ENCODE measurements at places on chromosomes 12 and 14.

DNA sequence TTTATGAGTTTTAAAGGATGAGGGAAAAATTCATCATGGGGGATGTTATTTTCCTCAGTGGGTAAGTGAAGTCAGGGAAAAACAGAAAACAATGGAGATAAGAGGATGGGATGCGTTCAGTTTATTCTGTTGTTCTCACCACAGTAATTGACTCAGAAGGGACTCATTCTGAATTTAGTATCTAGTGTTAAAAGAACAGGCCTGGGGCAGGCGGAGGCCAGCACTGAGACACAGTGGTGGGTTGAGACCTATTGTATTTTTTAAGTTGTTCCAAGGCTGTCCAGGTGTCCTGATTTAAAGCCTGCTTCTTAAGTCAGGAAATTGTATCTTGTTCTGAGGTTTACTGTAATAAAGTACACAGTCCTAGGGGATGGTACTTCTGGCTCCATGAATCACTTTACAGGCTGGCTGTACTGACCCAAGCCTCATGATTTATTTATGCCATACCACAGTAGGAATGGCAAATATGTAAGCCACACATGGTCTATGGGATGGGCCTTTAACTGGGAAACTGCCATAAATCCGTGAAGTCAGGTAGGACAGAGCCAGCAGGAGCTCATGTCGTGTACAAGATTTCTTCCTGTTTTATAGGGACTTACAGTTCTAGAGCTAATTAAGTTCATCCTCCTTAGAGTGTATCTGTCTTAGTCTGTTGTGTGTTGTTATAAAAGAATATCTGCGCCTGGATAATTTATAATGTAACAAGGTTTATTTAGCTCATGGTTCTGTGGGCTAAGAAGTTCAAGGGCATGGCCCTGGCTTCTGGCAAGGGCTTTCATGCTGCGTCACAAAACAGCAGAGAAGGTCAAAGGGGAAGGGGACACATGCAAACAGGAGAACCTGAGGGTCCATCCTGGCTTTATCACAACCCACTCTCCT, 244.1 kb downstream of the FBXL14 start:
- no peak for DNase-seq

GRCh38 chr14:56581041-56581727, 1.6 kb downstream of the TMEM260 start:
- no peak for DNase-seq

- no peak for DNase-seq
These were observed 50.2 kb upstream of the NCOR2 start for GRCh38 chr12:124617615-124618014.

- no peak for DNase-seq
These were observed 42.6 kb downstream of the LTBP2 start for GRCh38 chr14:74569387-74569786.

- no peak for DNase-seq
These were observed 296.5 kb downstream of the TMEM132D start for GRCh38 chr12:129607301-129607700.

GRCh38 chr12:29039013-29039412, 110.1 kb upstream of the FAR2 start:
- DNase-seq, result no peak

- no peak for DNase-seq
These were observed 228.8 kb downstream of the PPFIA2 start for GRCh38 chr12:81530352-81530751.

- no peak for DNase-seq
These were observed 36.2 kb downstream of the SYNE3 start for GRCh38 chr14:95480109-95480886.

DNA sequence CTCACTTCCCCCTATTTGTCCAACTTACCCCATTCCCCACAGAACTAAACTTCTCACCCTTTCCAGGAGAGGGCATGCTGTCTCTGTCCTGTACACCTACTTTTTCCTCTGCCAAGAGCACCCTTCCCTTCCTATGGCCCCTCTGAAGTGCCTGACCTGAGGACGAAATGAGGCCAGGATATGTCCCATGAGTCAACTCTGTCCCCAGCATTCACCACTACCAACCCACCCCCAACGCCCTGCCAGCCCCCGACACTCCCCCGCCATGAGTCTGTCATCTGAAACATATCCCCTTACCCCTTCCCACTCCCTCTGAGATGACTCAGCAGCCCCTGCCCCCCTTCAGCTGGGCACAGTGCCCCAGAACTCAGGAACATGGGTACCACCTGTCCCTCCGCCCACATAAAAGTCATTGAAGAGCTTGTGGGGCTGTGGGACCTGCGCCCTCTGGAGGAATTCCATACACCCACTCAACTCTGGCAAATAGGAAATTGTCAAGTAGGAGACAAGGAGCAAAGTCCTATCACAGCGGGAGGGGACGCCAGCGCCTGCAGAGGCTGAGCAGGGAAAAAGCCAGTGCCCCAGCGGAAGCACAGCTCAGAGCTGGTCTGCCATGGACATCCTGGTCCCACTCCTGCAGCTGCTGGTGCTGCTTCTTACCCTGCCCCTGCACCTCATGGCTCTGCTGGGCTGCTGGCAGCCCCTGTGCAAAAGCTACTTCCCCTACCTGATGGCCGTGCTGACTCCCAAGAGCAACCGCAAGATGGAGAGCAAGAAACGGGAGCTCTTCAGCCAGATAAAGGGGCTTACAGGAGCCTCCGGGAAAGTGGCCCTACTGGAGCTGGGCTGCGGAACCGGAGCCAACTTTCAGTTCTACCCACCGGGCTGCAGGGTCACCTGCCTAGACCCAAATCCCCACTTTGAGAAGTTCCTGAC, 26.3 kb downstream of the ITGA7 start:
- no peak for DNase-seq

DNA sequence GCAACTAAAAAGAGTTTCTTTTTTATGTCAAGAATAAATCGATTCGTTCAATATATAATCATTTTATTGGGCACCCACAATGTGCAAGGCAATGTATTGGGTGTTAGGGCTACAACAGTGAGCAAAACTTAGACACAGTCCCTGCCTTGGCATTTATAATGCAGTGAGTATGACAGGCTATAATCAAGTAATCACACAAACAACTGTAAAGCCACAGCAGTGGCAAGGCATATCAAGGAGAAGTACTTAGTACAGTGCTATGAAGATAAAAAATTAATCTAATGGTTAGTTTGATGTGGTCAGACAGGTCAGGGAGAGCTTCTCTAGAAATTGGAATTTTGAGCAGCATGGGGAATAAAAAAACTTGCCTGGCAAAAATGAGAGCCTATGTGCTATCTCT, 39.5 kb upstream of the OTOGL start:
- DNase-seq, result no peak

DNA sequence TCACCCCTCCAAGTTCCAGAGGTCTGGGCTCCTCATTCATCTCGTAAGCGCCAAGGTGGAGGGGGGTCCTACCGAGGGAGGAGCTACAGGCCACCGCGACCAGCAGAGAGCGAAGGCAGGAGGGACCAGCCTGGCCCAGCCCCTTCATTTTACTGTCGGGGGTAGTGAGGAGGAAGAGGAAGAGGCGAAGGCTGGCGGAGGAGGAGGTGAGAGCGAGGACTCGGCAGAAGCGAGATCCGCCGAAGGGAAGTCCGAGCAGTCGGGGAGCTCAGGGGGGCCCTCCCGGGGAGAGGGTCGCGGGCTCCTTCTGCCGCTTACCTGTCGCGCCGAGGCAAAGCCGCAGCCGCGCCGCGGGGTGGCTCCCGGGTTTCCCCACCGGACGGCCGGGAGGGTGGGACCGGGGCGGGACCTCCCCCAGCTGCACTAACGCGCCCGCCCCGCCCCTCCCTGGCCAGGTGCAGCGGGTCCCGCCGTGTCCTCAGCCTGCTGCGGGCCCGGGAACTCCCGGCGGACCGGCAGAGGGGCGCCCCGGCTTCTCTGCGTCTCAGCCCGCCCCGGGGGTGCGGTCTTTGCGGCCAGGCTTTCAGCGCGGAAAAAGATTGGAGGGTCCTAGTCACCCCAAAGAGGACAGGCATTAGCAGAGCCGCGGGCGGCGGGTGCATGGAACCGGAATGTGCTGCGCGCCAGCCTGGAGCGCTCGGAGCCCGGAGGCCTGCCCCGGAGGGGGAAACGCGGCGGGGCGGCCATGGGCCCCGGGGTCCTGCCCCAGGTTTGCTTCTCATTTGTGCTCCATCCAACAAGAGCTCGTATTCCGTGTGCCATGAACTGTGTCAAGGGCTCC, at the start of gene GALNT6:
Gene GALNT6 (minus strand): TSS at position 124 of the 841 bp plus-strand sequence. CDS start 11,625 bp downstream, outside the sequence.
- DNase-seq, result peak; percentile 58

- DNase-seq, result no peak
These were observed 32.2 kb downstream of the PDE6H start for GRCh38 chr12:15005064-15005463.

- no peak for DNase-seq
These were observed 22.2 kb downstream of the TMEM117 start for GRCh38 chr12:43858096-43858495.

DNA sequence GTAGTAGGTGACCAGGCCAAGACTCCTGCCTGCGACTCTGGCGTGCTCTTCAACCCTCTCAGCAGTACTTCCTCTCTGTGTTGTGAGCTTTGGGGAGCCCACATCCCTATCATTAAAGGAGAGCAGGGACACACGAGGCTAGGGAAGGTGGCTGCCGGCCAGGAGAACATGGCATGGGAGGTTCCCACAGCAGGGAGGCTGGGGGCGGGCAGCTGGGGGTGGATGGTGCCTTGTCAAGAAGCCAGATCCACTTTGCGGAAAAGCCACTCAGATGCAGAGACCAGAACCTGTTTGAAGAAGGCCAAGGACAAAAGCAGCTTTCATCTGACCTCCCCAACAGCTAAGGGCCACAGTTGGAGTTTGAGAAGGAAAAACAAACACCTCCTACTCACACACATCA, 198.6 kb downstream of the BCL11B start:
- no peak for DNase-seq

DNA sequence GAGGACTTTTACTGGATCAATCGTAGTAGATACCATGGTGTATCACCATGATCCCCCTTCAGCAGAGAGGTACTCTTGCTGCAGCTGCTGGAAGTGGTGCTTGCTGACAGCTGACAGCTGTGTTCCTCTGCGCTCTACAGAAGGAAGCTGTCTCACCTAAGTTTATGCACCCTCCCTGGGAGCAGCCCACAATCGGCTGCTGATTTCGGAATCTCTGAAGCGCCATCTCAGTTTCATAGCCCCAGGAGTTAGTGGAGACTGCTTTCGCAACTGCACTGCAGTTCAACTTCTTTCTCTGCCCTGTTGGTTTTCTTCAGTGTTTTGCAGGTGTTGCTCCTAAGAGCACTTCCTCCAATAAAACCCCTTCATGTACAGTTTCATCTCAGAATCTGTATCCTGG, 237.9 kb downstream of the PAWR start:
- no peak for DNase-seq

DNA sequence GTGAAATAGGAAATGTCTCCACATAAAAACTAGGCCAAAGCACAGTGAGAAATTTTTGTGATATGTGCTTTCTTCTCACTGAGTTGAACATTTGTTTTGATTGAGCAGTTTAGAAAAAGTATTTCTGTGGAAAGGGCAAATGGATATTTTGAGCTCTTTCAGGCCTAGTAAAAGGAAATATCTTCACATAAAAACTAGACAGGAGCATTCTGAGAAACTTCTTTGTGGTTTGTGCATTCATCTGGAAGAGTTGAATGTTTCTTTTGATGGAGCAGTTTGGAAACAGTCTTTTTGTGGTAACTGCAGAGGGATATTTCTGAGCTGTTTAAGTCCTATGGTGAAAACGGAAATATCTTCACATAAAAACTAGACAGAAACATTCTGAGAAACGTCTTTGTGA, 582.7 kb upstream of the ALG10B start:
- no peak for DNase-seq

- no peak for DNase-seq
These were observed 79.0 kb downstream of the TMEM30B start for GRCh38 chr14:61202124-61202523.

- no peak for DNase-seq
These were observed 78.6 kb downstream of the LRRC9 start for GRCh38 chr14:59998564-59998963.

DNA sequence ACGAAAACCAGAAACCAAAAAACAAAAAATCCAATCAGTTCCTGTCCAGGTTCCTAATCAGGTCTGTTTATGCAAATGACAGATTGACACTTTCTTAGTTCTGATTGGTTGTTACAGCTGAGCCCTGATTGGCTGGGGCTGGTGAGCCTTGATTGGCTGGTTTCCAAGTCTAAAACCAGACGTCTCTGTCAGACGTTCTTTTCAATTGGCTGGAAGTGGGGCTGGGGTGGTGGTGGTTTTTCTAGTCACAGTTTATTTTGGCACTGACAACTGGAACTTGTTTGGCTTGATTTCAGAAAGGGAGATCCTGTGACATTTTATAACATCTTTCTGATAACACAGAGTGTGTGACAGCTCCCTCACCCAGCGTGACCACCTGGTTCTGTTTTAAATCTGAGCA, 36.1 kb upstream of the PRICKLE1 start:
- DNase-seq, result no peak

- DNase-seq, result no peak
These were observed 46.5 kb downstream of the CAND1 start for GRCh38 chr12:67315661-67316060.

- no peak for DNase-seq
These were observed 31.4 kb downstream of the P2RX4 start for GRCh38 chr12:121241156-121241970.

DNA sequence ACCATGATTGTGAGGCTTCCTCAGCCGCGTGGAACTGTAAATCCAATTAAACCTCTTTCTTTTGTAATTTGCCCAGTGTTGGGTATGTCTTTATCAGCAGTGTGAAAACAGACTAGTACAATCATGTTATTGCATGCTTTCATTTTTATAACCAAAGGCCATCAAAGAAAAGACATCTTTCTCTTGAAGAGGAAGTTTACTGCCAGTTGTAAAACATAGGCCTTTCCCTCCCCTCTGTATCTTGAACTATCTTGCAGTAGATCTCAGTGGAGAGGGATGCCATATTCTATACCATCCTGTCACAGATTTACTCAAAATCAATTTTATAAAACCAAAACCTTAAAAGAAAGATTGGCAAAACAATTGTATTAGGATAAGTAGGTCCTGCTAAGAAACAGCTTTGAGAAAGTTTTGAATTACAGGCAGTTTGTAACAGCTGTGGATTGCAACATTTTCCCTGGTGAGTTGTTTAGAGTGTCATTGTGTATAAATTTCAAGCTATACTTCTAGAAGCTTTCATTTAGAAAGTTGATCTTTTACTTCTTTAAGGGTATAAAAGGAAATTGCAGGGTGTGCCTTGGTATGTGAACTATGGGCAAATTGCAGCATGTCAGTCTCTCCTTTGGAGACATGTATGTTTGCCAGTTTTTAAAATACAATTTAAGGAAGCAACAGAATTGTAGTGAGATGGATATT, 128.0 kb downstream of the ATP23 start:
- no peak for DNase-seq

DNA sequence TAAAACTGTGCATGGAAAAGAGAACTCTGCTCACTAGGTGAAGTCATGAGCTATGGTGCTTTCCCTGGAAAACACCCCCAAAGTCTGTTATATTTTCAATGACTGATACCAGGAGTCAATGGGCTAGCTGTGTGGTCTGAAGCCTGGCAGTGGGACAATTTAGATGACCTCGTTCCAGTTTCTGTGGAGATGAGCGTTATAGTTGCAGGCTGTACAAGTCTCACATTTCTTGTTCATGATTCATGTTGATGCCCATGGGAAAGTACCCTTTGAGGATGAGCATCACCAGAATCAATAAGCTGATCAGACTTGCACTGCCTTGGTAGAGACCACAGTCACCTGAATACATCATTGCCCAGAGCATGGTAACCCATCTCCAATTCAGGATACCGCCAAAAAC, 70.7 kb downstream of the NOVA1 start:
- DNase-seq, result no peak
